Tibial artery (tissue), 4 donors: ENCODE measurements at places on chromosomes 1 and 21.

- DNase-seq, result no peak
These were observed 37.2 kb downstream of the PBX1 start for GRCh38 chr1:164596172-164596571.

- DNase-seq, result no peak
These were observed 117.9 kb downstream of the DMRTB1 start for GRCh38 chr1:53576866-53577760.

- DNase-seq, result no peak
These were observed 771 bp downstream of the PACC1 start for GRCh38 chr1:212413902-212414327.

- no peak for DNase-seq
These were observed 89.5 kb downstream of the OLFM3 start for GRCh38 chr1:101907264-101907663.

- DNase-seq, result no peak
These were observed 1554.8 kb downstream of the KCNT2 start for GRCh38 chr1:195053478-195053877.

- no peak for DNase-seq
These were observed 196.0 kb downstream of the URB2 start for GRCh38 chr1:229822026-229822425.

DNA sequence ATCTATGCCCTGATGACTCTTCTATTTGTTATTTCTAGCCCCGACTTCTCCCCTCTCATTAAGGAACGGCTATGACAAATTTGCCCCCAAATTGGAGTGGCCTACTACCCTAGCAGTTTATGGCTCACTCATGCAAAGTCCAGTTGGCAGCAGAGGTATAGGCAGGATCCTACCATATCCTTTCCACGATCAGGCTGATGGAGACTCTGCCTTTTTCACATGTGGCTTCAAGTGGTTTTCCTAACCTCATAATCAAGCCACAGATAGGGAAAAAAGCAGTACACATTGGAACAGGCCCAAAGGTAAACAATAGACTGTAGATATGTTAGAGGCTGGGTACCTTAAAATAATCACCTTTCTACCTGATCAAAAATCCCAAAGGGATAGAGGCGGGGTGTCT lies 292.5 kb downstream of the NCAM2 start:
- no peak for DNase-seq

GRCh38 chr1:243465738-243466137 lies 209.9 kb downstream of the SDCCAG8 start:
- no peak for DNase-seq

DNA sequence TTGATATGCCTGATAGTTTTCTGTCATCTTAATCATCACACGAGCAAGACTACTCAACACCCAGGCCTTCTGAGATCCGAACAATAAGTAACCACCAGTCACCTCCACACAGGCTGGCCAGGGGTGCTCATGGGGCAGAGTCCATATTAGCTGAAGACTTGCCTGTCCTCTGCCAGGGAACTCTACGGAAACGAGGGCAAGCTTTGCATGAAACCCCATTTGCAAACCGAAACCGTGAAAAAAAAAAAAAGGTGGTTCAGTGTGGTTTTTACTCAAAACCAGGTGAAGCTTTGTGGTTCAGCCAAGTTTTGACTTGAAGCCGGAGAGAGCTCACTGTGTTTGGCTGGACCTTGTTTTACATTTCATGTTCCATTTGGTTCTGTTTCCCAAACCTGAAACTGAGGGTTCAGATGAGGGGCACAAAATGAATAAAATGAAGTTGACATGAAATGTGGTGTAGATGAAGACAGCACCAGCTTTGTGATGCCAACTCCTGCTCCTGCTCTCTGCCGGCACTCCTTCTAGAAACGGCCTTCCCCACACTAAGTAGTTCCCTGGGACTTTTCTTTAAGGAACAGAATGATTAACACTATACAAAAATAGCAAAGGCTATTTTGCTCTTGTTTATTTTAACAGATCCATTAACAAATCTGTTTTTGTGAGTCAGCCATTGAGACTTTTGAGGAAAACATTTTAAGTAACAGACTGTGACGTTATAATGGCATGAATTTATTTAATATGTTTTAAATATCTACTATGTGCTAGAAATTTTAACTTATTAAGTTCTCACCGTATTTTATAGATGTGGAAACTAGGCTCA lies 74.7 kb downstream of the RUNX1 start:
- DNase-seq, result no peak

DNA sequence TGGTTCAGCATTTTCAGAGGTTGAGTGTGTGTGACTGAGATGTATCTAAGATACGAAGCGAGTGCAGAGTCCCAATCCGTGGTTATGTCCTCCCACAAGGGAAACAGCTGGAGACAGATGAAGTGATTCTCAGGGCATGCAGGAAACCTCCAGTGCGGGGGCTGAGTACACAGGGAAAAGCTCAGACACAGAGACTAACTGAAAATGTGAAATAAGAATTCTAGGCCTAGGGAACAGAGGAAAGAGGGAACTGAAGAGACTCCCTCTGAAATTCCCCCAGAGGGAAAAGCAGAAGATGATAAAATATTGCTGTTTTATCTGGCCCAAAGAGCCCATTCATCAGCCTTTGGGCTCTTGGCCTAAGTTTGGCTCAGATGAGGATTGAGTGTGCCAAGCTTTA lies 116.8 kb downstream of the LRRC53 start:
- DNase-seq, result no peak
